NCI-H1417 treated with DMSO at 0.1 percent for 48 hours (cell line): ENCODE measurements at places on chromosomes 2 and 18.

DNA sequence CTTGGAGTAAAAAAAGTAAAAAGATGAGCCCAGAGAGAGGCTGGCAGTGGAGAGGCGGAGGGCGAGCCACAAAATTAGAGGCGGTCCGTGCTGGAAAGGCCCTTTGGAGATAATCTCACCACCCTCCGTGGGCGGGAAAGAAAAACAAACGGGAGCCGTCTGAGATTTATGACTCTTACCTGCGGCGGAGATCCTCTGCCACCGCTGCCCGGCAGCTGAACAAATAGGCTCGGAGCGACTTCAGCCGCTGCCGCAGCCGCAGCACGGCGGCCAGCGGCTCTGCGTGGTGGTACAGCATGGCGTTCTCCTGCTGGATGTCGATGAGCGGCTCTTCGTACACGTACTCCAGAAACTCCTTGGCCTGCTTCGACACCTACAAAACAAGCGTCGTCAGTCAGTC is 94.6 kb downstream of the PLEKHM3 start:
- peak; percentile 82 for DNase-seq

GRCh38 chr18:12098374-12098773 is 4.7 kb downstream of the ANKRD62 start:
- DNase-seq: no peak

- no peak for DNase-seq
Measured at GRCh38 chr2:99631700-99632099, 141.9 kb upstream of the REV1 start.

DNA sequence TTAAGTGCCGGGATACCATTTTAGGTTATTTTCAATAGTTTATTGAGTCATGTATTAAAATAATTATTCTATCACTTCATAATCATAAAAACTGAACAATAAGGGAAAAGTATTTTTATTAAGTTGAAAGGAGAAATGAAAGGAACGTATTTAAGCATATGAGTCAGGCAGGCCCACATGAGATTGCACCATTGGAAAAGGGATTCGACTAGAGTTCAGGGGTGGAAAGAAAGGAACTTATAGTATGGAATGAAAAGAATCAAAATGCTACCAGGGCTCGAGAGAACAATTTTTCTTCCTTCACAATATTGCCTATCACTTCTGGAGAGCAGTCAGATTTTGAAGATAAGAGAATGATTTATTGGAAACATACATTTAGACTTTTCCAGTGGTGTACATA is 516.5 kb upstream of the NETO1 start:
- no peak for DNase-seq

DNA sequence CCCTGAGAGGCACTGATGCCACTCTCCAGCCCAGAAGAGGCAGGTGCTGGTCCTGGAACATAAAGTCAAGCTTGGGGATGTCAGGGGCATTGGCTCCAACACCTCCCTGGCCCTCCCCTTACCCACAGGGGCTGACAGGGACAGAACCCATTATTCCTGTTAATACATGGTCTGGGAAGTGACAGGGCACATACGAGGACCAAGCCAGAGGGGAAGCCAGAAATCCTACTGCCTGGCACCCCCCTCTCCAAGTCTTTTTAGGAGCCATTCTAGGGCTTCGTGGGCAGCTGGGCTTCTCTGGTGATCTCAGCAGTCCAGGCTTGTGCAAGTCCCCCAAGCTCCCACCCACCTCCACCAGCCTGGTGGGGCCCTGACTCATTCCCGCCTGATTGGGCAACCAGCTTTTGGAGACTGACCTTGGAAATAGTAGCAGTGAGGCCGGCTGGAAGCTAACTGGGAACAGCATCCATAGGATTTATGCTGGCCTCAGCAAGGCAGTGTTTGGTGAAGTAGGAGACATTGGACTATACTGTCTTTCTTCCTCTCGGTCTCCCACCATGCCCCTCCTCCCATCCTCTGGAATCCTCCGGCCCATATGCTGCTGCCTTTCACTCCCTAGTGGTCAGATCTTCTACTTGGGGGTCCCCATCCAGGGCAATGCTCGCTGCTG is 86.4 kb upstream of the HK2 start:
- DNase-seq: no peak
